ENCODE measurements at places on chromosomes 7 and 10. TPM values are rescaled to one million over a fixed set of nuclear protein-coding genes. Genes with fewer than 3 reads are reported as not detected.

DNA sequence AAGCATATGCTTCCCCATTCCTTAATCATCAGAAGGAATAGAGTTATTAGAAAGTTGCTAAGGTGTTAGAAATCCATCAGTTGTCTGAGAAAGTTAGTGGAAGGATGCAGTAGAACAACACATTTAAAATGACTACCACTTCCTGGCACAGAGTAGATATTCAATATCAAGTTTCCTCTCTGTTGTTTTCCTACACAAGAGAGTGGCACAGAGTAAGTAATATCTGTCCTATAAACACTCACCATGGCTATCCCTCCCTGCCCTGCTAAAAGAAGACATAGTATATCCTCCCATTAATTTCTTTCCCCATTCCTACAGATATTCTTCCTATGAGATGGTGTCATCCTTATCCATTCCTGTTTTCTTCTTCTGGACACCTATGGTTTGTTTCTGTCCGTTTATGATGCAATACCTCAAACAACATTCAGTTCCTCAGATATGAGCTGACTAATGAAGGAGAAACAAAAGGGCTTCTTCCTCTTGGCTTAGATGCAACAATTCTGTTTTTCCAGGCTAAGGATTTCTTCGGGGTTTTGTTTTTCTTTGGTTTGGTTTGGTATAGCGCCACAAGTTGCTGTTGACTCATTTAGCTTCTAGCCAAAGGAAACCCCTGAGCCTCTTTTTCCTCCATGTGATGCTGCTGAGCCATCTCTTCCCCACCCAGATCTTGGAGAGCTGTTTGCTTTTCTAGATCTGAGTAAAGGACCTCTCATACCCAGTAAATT is 32.9 kb upstream of the BPGM start:
- peak; percentile 5 for DNase-seq

The GBX1 gene
- not detected for total RNA-seq

The C10orf53 gene
- not detected for total RNA-seq

DNA sequence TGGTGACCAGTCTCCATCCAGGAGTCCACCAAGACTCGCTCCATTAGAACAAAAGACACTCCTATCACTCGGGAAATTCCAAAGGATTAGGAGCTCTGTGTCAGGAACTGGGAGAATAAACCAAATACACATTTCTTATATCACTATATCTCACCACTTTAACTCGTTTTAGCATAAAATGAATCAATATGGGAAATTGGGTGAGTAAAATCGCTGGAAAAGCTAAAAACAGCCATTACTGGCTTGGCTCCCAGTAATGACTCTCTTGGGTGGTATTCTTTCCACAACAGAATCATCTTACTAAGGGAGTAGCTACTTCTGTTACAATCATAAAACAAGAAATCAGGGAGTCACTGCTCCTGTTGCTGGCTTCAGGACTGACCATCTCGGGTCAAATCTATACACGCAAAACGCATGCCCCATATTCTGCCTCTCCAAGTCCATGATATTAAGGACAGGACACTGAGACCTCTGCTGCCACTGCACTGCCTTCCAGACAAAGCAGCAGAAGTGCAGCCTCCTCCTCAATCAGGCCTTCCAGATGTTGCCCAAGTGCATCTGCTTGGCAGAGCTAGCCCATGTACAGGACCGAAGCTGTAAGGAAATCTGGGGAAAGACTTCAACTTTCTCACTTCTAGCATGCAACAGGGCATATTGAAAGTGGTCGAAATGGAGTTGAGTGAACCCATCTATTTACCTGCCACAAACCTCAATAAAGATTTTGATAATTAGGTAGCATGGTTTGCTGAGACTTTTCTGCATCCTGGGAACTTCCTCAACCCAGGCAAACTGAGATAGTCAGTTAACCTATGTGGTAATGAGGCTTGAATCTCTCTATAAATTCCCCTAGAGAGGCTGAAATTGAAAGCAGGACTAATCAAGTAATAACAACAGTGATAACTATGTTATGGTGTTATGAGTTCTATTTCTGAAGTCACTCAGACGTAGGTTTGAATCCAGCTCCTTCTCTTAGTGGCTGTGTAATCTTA is 14.4 kb upstream of the PANK1 start:
- no peak for DNase-seq

GRCh38 chr7:111025006-111025405 is 65.9 kb upstream of the LRRN3 start:
- DNase-seq = peak; percentile 59

- no peak for DNase-seq
Measured at GRCh38 chr10:8852546-8852945, 798.1 kb downstream of the GATA3 start.

- DNase-seq = no peak
Measured at GRCh38 chr7:19262826-19263225, 117.6 kb upstream of the FERD3L start.

All from activated T-helper 1 cell treated with anti-CD3 and anti-CD28 coated beads, Interleukin-12 subunit alpha, Interleukin-12 subunit beta, Interleukin-2, Interleukin-4 antibody, amounts not matched to agents 30 ng/mL and 10 ng/mL and 1 ng/mL, durations not matched to agents 14 hours and 24 hours and 36 hours (primary cell).